ENCODE measurements at places on chromosomes 1 and 21.

- no peak for DNase-seq
These were observed 6.8 kb downstream of the HIPK1 start for GRCh38 chr1:113935970-113936369.

GRCh38 chr1:185838111-185838510 lies 103.9 kb downstream of the HMCN1 start:
- no peak for DNase-seq

DNA sequence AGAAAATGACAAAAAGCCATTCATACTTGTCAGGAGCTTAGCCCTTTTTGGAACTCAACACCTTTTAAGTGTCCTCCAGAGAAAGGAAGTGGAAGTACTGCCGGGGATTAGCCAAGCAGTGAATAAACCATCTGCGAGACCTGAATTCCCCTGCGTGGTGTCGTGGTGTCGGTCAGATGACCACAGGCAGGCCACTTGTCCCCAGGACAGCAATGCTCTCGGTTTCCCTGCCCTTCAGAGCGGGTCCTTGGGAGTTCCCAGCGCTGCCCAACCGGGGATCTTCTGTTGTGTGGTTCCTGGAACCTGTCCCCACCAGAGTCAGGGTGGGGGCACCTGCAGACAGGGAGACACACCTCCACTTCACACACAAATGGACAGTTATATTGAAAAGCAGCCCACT lies 9.2 kb downstream of the GPR157 start:
- DNase-seq = no peak

DNA sequence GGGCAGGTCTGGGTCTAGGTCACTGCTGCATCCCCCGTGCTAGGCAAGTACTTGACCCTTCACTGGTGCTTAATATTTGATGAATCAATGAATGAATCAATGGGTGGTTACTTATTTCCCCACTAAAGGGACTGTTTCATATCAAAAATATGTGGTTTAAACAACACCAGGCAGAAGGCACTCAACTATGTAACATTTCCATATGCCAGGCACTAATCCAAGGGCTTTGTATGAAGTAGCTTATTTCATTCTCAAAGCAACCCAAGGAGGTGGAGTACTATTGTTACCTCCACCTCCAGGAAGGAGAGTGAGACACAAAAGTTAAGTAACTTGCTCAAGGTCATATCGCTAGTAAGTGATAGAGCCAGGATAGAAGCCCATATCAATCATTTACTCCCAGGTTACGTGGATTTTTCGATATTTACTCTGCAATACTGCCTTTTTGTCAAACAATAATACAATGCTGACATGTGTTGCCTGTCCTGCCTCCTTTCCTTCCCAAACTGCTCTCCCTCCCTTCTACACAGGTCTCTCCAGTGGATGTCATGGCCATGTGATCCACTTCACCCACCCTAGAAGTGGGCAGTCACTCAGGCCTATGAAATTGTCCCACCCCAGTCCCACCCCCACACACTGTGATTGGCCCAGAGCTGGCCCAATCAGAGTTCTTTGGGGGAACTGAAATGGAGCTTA lies 142.8 kb downstream of the ETS2 start:
- DNase-seq = no peak

DNA sequence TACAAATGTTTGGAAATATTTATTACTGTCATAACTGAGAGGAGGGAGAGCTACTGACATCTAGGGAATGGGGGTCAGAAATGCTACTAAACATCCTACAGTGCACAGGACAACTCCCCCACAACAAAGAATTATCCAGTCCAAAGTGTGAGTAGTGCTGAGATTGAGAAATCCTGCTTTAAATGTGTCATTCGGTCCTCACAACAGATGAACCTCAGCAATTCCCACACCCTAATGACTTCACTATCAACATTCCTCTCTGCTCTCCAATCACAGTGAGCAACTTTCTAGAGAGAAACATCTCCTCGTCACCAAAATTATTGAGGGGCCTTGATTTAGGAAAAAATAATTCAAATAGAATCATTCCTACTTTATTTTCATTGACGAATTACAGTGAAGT lies 18.0 kb downstream of the OMA1 start:
- DNase-seq = no peak

- no peak for DNase-seq
These were observed 318.1 kb downstream of the KCNH1 start for GRCh38 chr1:210815641-210816550.

DNA sequence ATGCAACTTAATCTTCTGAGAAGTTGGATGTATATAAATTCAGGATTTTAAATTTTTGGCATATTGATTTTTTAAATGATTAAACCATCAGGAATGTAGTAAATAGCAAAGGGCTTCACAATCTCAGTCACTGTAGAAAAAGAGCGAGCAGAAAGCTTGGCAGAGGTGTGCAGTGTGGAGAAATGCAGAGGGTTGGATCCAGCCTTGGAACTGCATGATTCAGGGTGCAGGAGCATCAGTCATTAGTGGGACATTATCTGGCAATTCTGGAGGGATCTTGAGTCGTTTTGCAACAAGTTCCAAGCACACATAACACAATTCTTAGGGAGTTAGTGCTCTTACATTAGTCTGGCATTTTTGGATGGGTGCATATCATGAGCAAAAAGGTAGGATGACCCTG lies 267.9 kb downstream of the PLA2G4A start:
- no peak for DNase-seq

DNA sequence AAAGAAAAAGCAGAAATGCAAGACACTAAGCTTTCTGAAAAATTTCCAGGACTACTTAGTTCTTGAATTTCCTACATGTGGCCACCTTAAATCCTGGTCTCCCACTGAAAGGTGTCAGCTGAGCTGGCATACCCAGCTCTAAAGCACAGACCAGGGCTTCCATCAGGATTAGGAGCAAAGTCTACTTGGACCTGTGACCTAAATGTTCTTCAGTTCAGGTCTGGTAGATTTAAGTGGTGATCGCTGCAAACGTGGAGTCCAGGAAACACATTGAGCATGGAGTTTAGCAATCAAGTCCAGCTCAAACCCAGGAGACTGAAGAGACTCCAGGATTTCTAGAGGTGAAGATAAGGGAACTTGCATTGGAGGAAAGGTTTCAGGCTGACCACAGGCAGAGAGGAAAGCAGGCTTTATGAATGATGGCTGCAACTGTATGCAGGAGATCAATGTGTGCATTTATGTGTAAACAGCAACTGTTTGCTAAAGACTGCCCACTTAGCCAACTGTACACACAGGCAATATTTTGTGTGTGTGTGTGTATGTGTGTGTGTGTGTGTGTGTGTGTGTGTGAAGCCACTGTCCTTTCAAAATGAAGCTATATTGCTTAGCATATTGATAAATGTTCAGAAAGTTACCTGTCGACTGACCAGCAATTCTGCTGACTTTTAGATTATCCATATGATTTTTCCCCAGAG lies 75.2 kb downstream of the LMX1A start:
- no peak for DNase-seq

- DNase-seq = no peak
These were observed 14.2 kb upstream of the ARHGEF16 start for GRCh38 chr1:3440300-3440681.

DNA sequence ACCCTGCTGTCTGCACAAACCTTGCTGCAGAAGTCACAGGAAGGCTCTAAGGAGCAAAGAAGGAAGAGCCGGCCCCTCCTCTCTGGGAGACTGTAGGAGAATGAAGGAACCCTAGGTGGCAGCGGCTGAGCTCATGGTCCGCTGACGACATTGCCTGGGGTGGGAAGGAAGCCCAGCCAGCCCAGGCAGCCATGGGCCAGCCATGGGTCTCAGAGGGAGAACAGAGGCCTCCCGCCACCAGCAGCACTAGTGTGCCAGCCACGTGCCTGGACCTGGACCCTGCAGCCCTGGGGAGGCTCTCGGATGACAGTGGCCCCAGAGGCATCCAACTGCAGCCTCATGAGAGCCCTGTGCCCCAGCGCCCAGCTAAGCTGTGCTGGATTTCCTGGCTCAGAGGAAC lies 49.2 kb upstream of the POFUT2 start:
- DNase-seq = no peak

- DNase-seq = no peak
These were observed 44.8 kb upstream of the ATP2B4 start for GRCh38 chr1:203581841-203582240.

DNA sequence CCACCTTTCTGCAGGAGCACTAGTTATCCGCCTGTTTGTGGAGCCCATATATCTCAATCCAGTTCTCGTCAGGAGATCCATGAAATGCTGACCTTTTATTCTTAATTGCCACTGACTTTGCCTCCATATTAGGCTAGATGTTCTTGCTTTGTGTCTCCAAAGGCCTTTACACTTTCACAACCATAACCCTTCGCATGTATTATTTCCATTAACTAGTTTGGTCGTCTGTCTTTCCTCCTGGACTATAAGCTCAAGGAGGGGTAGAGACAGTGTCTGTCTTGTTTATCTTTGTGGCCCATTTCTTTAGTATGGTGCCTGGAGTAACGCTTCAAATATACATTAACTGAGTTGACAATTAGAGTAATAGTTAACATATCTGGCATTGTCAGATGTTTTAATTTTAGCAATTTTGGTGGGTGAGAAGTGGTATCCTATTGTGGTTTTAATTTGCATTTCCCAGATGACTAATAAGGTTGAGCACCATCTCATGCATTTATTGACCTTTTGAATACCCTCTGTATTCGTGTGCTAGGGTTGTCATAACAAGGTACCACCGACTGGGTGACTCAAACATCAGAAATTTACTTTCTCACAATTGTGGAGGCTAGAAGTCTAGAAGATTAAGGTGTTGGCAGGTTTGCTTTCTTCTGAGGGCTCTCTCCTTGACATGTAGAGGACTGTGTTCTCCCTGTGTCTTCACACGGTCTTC lies 21.7 kb upstream of the IL12RB2 start:
- no peak for DNase-seq

Measured in iPS DF 6.9 (cell line).